ENCODE measurements at places on chromosomes 16 and 17.

GRCh38 chr17:31488264-31488981 is 96.9 kb downstream of the RAB11FIP4 start:
- DNase-seq, result no peak

DNA sequence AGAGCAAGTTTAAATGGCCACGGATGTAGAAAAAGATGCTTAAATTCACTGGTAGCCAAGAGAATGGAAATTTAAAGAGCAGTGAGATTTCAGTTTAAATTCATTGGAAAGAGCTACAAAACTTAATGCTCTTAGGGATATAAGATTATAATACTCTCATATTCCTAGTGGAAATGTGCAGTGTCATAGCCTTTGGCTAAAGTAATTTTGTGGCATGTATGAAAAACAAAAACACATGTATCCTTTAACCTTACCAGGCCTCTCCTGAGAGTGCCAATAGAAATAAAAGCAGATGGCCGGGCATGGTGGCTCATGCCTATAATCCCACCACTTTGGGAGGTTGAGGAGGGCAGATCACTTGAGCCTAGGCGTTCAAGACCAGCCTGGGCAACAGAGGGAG is 289.2 kb downstream of the PHKB start:
- no peak for DNase-seq

DNA sequence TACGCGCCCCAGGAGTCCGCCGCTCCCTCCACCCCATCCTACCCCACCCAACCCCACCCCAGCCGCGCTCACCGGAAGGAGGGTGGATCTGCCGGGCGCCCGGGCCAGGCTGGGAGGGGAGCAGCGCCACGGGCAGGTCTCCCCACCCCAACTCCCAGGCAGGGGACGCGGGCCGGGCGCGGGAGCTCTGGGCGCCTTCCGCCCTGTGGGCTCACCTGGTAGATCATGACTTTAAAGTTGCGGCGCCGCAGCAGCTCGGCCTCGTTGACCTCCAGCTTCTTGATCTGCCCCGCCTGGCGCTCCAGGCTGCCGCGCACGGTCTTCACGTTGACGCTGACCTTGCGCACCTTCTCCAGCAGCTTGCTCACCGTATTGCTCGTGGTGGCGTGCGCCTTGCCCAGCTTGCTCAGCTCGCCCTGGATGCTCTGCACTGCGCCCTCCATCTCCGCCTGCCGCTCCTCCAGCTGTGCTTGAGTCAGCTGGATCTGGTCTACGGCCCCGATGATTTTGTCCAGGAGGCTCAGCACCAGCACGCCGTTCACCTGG is 571 bp downstream of the CAVIN1 start:
- no peak for DNase-seq

- DNase-seq, result no peak
Measured at GRCh38 chr16:74094514-74094913, 202.1 kb upstream of the PSMD7 start.

DNA sequence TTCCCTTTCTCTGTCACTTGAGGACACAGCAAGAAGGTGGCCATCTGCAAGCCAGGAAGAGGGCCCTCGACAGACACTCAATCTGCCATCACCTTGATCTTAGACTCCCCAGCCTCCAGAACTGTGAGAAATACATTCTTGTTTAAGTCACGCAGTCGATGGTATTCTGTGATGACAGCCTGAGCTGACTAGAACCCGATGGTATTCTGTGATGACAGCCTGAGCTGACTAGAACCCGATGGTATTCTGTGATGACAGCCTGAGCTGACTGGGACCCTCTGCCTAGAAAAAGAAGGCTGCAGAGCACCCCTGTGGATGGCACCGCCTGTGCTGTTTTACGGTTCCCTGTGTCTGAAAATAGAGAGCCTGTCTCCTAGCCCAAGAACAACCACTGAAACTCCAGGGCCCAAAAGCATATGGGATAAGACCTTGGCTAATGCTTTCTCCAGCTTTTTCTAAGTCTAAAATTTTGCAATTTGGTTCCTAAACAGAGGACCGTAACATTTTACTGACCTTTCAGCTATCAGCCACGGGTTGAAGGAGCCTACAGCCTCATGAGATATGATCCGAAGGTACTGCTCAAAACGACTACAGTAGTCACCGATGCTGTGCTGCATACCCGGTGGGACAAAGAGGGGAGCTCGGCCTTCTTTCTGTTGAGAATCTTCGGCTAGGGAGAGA is 33.1 kb upstream of the PITPNM3 start:
- DNase-seq, result no peak

- DNase-seq, result no peak
Measured at GRCh38 chr16:23865853-23866252, 30.1 kb downstream of the PRKCB start.

DNA sequence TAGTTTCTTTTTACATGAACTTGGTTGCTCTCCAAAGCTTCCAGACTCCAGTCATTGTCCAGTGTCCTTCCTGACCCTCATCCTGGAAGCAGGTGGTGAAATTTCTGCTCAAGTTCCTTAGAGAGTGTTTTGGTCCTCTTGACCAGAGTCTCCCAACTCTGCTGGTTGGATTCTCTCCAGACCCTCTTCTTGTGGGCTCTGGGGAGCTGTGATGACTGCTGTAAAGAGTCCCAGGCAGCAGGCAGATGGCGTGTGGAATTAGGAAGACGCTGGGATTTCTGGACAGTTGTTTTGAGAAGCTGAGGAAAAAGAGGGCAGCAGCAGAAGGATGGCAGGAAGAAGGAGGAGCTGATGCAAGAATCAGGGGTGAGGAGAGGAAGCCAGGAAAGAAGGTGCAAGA is 1.6 kb upstream of the SEZ6 start:
- DNase-seq, result peak; percentile 23

DNA sequence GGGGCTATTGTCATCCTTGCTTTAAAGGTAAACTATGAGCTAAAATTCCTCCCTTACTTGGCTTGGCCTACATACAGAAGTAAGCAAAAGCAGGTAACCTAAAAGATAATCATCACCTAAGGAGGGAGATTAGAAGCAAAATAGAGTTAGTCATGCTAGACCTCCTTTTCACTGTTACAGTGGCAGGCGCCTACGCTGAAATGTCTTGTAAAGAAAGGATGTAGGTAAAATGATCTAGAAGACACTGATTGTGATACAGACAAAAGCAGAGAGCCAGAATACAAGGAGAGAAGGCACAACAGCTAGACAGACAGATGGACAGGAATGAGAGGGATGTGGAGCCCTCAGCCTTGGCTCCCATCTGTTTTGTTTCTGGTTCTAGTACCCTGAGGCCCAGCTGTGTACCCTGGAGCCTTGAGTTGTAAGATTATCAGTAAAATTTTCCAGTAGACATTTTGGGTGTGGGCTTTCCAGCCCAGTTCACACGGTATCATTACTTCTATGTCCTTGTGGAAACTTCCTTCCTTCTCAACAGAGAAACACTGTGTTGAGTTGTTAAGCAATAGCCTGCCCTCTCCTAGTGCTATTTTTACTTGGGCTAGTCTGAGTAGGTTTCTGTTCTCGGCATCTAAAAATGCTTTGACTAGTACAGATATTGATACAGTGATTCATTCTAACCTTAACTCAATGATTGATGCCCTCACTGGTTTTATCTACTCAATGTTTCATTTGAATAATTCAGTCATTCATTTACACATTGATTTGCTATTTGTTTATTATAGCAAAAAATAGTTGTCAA is 7.7 kb upstream of the C16orf78 start:
- DNase-seq, result no peak

- DNase-seq, result no peak
Measured at GRCh38 chr16:25593260-25593659, 98.5 kb upstream of the HS3ST4 start.

- DNase-seq, result no peak
Measured at GRCh38 chr17:14768923-14769322, 468.0 kb downstream of the HS3ST3B1 start.

GRCh38 chr16:66150698-66151482 is 215.6 kb upstream of the CDH5 start:
- DNase-seq, result no peak

- peak; percentile 33 for DNase-seq
Measured at GRCh38 chr16:78796221-78796866, 696.9 kb downstream of the WWOX start.

- no peak for DNase-seq
Measured at GRCh38 chr17:27630607-27631410, at the start of gene LGALS9. TSS of gene LGALS9 (plus strand) at chr17:27631188. CDS start at chr17:27631266, 78 bp downstream.

- DNase-seq, result no peak
Measured at GRCh38 chr16:12320298-12320706, 343.8 kb downstream of the SNX29 start.

DNA sequence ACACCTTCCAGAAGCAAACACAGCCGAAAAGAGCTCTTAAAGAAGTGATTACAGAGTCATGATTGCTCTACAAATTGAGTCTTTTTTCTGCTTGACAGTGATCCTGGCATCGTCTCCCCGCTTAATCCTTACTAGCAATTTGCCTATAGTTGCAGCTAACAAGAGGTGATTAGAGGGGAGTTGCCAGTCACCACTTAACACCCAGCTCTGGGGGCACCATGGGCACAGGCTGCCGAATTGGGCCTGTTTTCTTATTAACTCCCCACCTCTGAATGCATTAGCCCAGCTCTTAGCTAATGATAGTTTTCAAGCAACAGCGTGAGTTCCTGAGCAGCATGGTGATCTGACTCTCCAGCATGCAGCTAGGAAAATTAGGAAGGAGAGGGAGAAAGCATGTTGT is 93.5 kb downstream of the RBFOX1 start:
- no peak for DNase-seq

- no peak for DNase-seq
Measured at GRCh38 chr17:235831-236640, 54.6 kb upstream of the DOC2B start.

DNA sequence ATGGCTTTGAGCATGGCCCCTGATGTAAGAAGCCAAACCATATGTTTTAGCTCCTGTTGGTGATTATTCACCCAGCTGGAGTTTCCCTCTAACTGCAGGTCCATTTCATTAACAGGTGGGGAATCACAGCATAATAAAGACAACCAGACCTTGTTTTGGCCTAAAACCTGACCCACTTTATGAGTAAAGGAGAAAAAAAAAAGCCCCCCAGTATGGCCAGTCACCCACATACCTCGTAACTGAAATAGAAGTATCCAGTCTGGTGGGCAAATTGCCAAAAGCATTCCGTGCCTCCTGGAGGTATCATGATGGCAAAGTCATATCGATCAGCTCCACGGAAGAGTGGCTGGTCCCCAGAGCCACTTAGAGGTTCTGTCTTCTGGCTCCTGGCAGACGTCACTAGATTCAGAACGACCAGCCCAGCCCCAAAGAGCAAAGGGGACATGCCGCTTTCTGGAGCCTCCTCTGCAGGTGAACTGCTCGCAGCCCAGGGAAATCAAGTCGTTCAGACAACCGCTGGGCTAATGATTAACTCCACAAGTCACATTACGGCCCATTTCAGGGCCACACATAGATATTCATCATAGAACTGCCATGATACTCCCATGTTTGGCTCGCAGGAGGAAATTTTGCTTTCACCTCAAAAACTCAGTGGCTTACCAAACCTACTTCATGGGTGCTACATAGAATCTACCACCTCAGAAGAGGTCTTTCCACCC is at the start of gene TMED6:
TSS of gene TMED6 (minus strand) at position 478 of the 719 bp plus-strand sequence. CDS start at position 445, 33 bp downstream.
- DNase-seq, result peak; percentile 47

GRCh38 chr16:85963753-85964285 is 64.9 kb downstream of the IRF8 start:
- DNase-seq, result peak; percentile 83

- DNase-seq, result no peak
Measured at GRCh38 chr17:28858801-28859355, 4.1 kb downstream of the ERAL1 start.

- DNase-seq, result no peak
Measured at GRCh38 chr17:71099003-71099714, 929.8 kb downstream of the KCNJ2 start.

DNA sequence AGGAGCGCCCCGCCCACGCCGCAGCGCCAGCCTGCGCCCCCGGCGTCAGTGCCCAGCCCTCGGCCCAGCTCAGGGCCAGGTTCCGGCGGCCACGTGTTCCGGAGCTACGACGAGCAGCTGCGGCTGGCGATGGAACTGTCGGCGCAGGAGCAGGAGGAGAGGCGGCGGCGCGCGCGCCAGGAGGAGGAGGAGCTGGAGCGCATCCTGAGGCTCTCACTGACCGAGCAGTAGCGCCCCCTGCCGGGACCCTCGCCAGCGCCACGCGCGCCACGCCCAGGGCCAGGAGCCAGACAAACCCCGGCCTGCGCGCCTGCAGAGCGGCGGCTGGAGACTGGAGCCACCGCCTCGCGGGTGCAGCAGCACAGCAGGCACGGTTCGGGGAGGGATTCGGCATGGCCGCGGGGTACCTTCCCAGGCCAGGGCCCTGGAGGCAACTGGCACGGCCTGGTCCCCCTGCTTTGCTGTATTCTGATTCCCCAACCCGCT is 9.3 kb downstream of the CORO6 start:
- no peak for DNase-seq

- peak; percentile 82 for DNase-seq
Measured at GRCh38 chr17:78873519-78874340, 29.3 kb downstream of the CEP295NL start.

- DNase-seq, result no peak
Measured at GRCh38 chr16:53775821-53776431, 72.0 kb downstream of the FTO start.
